ENCODE measurements at places on chromosomes 4 and X. TPM values are rescaled to one million over a fixed set of nuclear protein-coding genes. Genes with fewer than 3 reads are reported as not detected.

The ADGRL3 gene
- total RNA-seq, result 7.9 TPM

The TMEM154 gene
- 5.5 TPM for total RNA-seq

The CTSO gene
- 17.4 TPM for total RNA-seq

The FRMPD4 gene
- 0.41 TPM for total RNA-seq

The ETDC gene
- total RNA-seq, result not detected

The SLC9B2 gene
- 10.4 TPM for total RNA-seq

The GPM6B gene
- 0.57 TPM for total RNA-seq

The SASH3 gene
- total RNA-seq, result not detected

The ZAR1 gene
- total RNA-seq, result not detected

The ASB5 gene
- total RNA-seq, result 0.09 TPM

The CWH43 gene
- total RNA-seq, result not detected

The ADAM29 gene
- total RNA-seq, result not detected

The FHDC1 gene
- total RNA-seq, result 0.09 TPM

The RTL3 gene
- not detected for total RNA-seq

The PROM1 gene
- under 0.01 TPM for total RNA-seq

The GLRA2 gene
- total RNA-seq, result not detected

The SMIM10 gene
- total RNA-seq, result 6.6 TPM

The LRP2BP gene
- 0.74 TPM for total RNA-seq

The SLC25A14 gene
- 9.3 TPM for total RNA-seq

The SHISA3 gene
- 6.0 TPM for total RNA-seq

The CYTL1 gene
- total RNA-seq, result 12.5 TPM

The TMPRSS11B gene
- not detected for total RNA-seq

The PRKG2 gene
- 7.9 TPM for total RNA-seq
